ENCODE measurements at places on chromosomes 1 and 21. TPM values are rescaled to one million over a fixed set of nuclear protein-coding genes. Genes with fewer than 3 reads are reported as not detected.

The SYT2 gene
- polyA plus RNA-seq, result 0.04 TPM

GRCh38 chr1:205440476-205441317 is 15.1 kb downstream of the BLACAT1 start:
- peak; percentile 56 for DNase-seq

- no peak for DNase-seq
These were observed 16.1 kb upstream of the AQP10 start for GRCh38 chr1:154304664-154305337.

DNA sequence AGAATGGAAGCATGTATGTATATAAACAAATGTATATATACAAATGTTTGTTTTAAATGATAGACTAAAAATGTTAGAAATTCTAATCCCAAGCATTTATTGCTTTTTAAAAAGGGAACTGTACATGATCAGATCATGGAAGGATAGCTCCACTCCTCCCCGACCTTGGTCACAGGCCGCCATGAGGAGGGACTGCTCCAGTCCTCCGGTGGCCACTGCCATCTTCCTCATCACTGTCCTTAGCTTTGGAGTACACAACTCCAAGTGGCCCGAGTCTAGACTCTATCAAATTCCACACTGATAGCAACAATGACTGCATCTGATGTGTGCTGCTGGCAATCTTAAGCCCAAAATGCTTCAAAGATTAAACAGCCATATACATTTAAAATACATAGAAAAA is 9.7 kb downstream of the SYF2 start:
- DNase-seq, result no peak

Measured in heart left ventricle (tissue), 16 donors.